Stimulated activated CD4-positive, alpha-beta T cell treated with anti-CD3 and anti-CD28 coated beads, Interleukin-4, amount 100 ng/mL, for 48 hours (primary cell): ENCODE measurements at places on chromosomes 7 and 10.

GRCh38 chr10:71687077-71687476 is 32.5 kb downstream of the C10orf105 start:
- DNase-seq = no peak

- no peak for DNase-seq
Measured at GRCh38 chr7:98241674-98242241, 10.3 kb downstream of the TECPR1 start.

DNA sequence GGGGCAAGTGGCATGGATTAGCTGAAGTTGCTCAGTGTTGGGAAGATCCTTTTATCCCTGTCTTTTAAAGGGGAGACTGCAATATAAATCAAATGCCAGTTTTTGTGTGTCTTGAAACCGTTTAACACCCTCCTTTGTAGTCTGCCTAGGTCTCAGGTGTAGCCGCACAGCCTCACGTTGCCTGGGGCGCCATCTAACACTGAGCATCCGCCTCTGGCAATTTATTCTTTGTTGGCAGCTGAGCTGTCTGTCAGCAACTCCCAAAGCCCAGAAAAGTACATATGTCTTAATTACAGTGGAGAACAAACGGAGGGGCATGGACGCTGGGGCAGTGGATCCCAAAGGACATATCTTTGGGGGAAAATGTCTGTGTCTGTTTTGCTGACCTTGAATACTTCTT is 254.7 kb downstream of the STK31 start:
- no peak for DNase-seq

- no peak for DNase-seq
Measured at GRCh38 chr10:61708846-61709245, 46.1 kb downstream of the CABCOCO1 start.

GRCh38 chr10:120788771-120789170 is 62.4 kb upstream of the WDR11 start:
- DNase-seq = no peak

- DNase-seq = no peak
Measured at GRCh38 chr7:20288036-20288435, 42.7 kb upstream of the ITGB8 start.

DNA sequence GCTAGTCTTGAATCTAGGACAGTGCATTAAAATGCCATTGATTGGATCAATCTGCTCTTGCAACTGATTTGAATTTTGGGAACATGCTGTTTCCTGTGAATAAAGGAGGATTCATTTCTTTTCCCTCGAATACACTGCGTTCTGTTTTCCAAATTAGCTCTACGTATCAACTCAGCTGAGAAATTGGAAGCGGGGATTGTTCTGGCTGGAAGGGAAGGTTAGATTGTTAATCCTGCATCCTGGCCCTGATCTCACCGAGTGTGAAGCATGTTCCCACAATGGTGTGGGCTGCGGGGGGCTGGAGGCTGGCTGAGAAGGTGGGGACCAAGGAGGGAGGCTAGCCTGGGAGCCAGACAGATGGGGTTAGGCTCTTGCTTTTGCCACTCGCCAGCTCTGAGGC is 17.6 kb downstream of the HTRA1 start:
- DNase-seq = no peak

GRCh38 chr10:5742116-5742515 is 57.5 kb downstream of the TASOR2 start:
- DNase-seq = no peak

DNA sequence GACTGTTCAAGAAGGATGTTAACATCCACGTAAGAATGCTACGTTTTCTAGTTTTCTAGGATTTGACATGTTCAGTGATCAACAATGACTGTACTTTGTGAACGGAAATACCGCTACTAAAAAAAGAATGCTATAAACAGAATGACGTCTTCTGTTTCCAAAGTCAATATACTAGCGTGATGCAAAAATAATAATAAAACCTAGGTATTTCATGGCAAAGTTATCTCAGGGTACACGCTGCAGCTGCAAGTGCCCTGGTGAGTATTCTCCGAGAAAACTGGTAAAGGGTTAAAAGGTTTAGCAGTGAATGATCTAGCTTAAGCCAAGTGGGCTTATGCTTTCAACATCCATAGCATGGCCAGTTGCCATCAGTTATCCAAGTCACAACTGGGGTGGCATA is 653.3 kb upstream of the PFKP start:
- no peak for DNase-seq

DNA sequence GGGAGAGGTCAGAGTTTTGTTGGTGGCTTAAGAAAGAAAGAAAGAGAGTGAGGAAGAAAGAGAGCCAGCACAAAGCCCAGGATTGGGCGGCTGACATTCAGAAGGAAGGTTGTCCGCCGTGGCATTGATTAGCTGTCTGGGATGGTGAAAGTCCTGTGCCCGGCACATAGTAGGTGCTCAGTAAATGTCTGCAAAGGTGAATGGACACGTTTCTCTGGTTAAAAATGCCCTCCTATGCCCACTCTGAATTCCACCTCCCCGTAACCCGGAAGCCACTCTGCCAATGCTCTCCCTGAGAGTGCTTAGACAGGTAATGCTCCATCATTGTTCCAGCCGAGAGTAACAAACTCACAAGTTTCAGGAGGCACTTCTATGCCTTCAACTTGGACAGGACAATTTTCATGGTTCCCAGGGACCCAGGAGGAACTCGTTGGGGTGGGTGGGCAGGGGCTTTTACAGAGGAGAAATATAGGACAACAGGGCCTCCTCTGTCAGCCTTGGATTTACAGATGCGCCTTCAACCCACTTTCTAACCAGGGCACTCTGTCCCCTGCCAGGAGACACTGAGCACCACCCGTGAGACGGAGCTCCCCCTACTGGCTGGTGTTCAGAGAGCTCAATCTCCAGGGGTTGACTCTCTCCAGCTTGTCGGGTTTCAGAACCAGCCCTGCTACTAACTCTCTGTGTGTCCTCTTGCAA is 411.5 kb upstream of the ZMIZ1 start:
- DNase-seq = peak; percentile 76

DNA sequence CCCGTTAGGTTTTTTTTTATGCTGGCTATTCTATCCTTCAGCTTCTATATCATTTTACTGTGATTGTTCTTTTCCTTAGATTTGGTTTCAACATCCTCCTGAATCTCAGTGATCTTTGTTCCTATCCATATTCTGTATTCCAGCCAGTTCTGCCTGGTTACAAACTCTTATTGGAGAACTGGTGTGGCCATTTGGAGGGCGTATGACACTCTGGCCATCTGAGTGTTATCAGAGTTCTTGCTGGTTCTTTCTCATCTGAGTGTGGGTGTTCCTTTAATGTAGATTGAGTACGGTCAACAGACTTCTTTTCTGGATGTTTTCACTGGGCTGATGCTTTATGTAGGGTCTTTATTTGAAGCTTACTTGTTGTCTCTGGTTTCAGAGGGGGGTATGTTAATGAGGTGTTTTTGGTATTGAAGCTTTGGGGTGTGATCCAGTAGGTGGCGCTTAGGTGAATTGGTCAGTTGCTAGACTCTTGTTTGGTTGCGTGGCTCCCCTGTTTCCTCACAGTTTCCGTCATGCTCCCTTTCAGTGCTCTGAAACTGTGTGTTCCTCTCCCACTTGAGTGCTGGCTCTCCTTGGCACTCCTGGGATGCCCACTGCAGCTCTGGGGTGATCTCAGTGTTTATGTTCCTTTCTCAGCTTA is 80.7 kb downstream of the FANK1 start:
- no peak for DNase-seq

DNA sequence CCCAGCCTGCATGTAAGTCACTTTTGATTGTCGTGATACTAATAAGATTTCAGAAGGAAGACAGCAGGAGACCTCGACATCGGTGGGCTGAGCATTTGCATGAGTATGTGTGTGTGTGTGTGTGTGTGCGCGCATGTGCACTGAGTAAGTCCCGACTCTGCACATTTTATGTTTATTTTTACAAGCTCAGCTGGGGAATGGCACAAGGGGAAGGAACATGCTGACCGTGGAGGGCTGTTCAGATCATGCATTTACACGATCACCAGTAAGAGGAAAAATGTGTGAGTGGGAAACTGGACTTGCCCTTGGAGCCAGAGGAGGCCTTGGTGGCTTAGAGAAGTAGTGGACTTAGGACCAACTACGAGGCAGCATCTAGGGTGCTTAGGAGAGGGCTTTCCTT is 41.3 kb downstream of the IL2RA start:
- no peak for DNase-seq

- DNase-seq = no peak
Measured at GRCh38 chr10:44322137-44322536, 62.8 kb downstream of the CXCL12 start.

GRCh38 chr7:24827027-24827426 is 69.8 kb upstream of the GSDME start:
- DNase-seq = no peak

- no peak for DNase-seq
Measured at GRCh38 chr7:69364813-69365643, 233.2 kb upstream of the AUTS2 start.

DNA sequence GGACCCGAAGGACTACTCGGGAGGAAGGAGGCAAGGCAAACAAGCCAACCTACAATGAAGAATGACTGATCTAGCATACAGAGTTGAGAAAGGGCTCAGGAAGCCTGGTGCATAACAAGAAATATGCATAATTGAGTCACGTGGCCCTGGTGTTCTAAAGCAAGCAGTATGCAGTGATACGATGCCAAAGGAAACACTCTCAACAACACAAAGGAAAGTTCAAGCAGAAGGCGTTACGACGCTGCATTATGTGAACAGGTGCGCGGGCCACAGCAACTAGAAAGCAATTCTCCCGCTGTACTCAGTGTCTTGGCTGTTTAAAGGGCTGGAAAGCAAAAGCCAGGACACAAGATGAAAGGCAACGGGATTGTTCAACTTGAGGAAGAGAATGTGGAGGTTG is 100.8 kb downstream of the PRTFDC1 start:
- DNase-seq = no peak

DNA sequence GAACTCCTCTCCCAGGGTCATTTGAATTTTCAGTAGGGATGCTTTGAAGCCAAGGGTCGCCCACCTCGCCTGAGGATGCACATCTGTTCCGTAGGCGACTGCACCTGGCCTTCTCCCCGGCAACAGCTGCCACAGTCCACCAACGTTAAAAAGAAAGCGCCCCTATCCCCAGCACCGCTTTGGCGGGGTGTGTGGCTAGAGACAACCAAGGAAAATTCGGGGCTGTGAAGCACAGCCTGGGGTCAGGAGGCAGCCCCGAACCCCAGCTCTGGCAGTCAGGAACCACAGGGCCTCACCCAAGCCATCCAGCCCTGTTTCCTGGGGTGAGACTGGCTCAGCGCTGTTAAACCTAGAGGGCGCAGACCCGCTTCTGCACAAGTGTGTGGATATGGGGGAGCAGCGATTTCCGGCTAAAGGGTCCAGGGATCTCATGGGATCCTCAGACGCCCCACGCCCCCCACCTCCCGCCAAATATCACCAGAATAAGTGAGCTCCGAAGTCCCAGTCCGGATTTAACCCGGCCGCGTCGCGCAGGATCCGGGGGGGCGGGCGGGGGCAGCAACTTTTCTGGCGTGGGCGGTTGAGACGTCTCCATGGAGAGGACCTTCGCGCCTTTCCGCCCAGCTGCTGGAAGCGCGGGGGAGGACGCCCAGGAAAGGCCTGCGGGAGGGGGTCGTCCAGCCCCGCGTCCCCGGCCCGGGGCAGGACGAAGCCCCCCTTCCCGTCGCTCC is 822 bp downstream of the ZC3HAV1L start:
- DNase-seq = peak; percentile 15

DNA sequence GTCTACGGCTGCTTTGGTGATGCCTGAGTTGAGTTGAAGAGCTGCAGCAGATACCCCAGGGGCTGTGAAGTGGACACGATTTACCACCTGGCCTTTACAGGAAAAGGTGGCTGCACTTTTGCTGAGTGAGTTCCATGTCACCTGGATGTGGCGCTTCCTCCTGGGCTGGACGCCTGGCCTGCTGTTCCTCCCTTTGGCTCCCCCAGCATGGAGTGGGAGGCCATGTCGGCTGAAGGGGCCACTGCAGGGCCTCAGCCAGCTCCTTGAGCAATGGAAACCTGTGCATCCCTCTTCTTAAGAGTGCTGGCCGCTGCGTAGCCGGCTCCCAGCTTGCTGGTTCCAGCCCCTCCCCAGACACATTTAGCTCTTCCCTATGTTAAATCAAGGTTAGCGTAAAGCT is 221.0 kb downstream of the GLRX3 start:
- no peak for DNase-seq

DNA sequence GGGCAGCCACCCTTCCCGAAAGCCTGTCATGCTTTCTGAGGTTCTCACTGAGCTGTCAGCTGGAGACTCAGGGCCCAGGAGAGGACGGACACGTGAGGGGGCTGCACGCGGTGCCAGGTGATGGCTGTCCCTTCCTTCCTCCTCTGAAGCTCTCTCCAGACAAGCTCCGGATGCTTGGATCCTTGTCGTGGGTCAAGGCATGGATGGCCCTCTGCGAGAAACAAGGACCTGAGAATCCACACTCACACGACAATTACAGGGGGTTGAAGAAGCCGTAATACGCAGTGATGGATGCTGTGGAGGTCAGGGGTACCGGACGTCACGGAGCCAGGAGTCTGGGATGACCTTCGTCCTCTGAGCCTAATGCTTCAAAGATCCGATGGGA is 170.3 kb downstream of the USP6NL start:
- DNase-seq = no peak

DNA sequence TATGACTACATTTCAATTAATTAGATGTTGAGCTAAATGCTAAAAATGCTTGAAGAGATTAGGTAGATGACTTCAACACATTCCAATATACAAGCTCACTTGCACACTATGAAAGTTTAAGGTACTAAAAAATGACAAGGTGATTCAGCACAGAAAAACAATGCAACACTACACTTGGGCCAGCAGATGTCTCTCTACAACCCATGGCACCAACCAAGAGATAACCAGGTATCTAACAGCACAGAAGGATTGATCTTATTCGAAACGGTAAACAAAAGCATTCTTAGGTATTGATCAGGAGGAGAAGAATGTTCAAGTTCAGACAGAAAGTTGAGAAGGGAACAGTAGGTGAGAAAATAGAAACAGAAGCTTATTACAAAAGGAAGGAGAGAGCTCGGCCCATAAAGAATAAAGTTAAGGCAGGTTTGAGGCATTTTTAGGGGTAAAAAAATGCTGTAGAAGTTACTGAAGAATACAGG is 248.2 kb upstream of the KLF14 start:
- DNase-seq = no peak

DNA sequence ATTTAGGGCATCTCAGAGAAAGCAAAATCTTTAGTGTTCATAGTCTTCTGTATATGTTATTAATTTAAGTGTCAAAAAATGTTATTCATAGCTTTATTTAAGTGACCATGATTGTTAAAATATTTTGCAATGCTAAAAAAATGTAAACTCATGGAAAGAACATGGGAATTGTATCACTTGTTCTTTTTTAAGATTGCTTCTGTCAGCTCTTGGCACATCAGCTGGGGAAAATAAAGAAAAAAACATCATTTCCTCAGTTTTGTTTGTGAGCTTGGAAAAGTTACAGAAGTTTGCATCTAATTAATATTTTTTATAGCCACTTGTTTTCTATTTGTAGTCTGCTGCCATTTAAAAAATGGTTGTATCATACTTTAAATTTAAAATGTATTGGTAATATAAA is 285.9 kb upstream of the CSTF2T start:
- DNase-seq = no peak

DNA sequence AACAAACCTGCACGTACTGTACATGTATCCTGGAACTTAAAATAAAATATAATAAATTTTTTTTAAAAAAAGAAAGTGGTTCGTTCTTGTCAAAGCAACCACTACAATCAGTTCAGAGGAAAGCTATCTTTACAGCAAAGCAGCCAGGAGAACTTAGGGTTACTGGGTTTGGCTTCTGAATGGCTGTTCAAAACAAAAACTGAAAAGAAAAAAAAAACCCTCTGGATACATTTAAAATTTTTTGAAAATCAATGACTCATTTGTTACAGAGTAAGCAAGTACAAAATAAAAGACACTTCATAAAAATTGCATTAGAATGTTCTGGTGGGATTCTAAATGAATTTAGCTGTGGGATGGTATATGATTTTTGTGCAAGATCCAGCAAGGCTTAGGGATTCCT is 28.6 kb upstream of the ADD3 start:
- no peak for DNase-seq

GRCh38 chr7:142460402-142461117 is 202.7 kb upstream of the PRSS58 start:
- no peak for DNase-seq
